Esophagus squamous epithelium (tissue), 5 donors: ENCODE measurements at places on chromosomes 13 and 19.

- no peak for DNase-seq
- no peak overlapping the region for H3K4me3 ChIP-seq
- H3K27ac ChIP-seq, result no peak overlapping the region
- no peaks in the 10 kb centered on the region for H3K4me1 ChIP-seq
Measured at GRCh38 chr13:34578471-34578870, 363.6 kb upstream of the NBEA start.

GRCh38 chr13:102020611-102021216 lies 381.1 kb downstream of the FGF14 start:
- no peaks in the 10 kb centered on the region for H3K36me3 ChIP-seq
- H3K27me3 ChIP-seq, result no peaks in the 10 kb centered on the region
- no peak overlapping the region for H3K4me3 ChIP-seq
- no peaks in the 10 kb centered on the region for H3K4me1 ChIP-seq
- no peak overlapping the region for H3K27ac ChIP-seq

DNA sequence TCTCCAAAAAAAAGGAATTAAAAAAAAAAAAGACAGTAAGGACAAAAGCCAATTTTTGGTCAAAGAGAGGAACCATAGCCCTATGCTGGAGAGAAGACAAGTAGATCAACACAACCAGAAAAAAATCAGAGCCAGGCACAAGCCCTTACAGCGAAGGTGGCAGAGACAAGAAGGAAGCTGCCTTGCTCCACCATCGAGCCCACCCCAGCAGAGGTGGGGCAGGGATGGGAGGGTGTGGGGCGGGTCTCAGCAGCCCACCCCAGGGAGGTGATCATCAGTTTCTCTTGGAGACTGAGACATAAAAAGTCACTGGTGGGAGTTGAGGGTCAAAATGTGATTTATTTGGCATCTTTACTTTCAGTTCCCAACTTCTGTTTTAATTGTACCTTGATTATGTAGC lies 332.4 kb downstream of the FOXO1 start:
- DNase-seq, result no peak
- H3K36me3 ChIP-seq, result no peaks in the 10 kb centered on the region
- no peak overlapping the region for H3K27ac ChIP-seq
- H3K27me3 ChIP-seq, result no peaks in the 10 kb centered on the region

DNA sequence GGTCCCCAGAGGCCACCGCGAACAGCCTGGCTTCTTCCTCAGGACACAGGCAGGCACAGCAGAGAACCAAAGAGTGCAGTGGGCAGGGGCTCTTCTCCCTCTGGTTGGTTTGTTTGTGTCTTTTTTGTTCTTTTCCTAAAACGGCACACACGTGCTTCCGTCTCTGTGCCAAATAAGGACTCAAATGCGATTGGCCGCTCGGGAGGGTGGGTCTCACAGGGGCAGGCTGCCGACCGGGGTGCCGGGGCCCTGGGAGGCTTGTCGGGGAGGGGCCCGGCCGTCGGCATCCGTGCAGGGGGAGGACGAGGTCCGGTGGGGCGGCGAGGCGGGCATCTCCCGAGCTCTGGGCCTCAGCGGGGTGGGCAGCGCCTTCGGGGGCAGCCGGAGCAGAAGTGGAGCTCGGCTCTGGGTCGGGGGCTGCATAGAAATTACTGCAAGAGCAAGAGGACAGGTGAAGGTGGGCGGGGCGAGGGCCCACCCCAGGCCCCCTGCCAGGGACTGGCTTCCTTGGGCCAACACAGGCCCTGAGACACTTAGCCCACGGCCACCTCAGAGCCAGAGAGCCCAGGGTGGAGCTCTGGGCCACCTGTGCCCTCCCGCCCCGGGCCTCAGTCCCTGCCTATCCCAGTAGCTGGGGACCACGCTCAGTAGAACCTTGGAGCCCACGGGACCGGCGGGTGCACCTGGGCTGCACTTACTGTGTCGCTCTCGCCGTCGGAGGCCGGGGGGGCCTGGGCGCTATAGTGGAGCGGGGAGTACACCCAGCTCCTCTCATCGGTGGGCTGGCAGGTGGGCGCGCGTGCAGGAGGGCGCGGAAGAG lies 6.4 kb upstream of the CACTIN start:
- no peaks in the 10 kb centered on the region for H3K4me1 ChIP-seq
- H3K36me3 ChIP-seq, result peaks cover 62% of the 10 kb centered on the region
- H3K27me3 ChIP-seq, result no peaks in the 10 kb centered on the region
- no peak overlapping the region for H3K4me3 ChIP-seq
- DNase-seq, result no peak

DNA sequence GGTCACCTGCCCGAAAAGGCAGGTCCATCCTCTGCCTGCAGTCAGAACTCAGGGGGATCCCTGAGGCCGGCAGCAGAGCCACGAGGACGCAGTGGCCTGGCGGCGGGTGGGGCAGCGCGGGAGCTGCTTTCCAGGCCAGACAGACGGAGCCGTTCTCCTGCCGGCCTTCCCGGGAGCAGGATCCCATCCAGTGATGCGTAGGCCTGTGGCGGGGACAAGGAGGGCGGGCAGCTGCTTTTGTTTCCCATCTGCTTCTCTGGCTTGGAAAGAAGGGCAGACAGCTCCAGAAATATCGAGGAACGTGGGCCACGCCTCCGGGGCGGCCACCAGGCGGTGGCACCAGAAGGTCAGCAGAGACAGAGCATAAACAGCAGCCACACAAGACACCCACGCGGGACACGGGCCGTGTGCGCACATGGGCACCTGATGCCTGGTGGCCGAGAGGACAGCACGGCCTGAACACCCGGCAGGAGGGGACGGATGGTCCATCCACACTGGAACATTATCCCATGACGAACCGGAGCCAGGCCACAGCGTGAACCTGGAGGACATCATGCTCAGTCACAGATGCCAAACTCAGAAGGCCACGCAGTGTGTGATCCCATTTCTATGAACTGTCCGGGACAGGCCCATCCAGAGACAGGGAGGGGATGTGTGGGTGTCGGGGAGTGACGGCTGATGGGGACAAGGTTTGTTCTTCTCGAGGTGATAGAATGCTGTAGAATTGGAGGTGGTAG lies 13.9 kb upstream of the MKNK2 start:
- no peaks in the 10 kb centered on the region for H3K36me3 ChIP-seq
- no peak for DNase-seq
- no peaks in the 10 kb centered on the region for H3K27me3 ChIP-seq
- H3K4me3 ChIP-seq, result no peak overlapping the region
- peak overlapping the region; percentile 65 for H3K27ac ChIP-seq

- no peaks in the 10 kb centered on the region for H3K27me3 ChIP-seq
- peak within 1 kb of the TSS; percentile 96 for H3K4me3 ChIP-seq
- no peak for DNase-seq
- peaks cover 66% of the 10 kb centered on the region for H3K4me1 ChIP-seq
Measured at GRCh38 chr19:3062165-3063105, at the start of gene TLE5. TSS of gene TLE5 (minus strand) at chr19:3062495. CDS start at chr19:3062200, 295 bp downstream.

DNA sequence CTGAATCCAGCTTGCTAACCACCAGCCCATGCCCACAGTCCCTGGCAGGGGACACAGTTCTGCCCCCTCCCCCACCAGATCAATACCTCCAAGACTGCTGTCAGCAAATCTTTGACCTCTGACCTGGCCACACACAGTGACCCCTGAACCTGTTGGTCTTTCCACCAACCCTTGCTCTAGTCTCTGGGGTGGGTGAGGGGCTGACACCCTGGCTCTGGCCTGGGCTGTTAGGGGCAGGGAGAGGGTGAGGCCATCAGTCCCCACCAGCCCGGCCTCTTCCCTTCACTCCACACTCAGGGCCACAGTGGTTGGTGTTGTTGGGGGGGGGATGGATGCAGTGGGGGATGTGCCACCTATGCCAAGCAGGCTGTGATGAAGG lies 21.8 kb upstream of the SLC7A10 start:
- no peaks in the 10 kb centered on the region for H3K36me3 ChIP-seq
- no peak for DNase-seq
- no peaks in the 10 kb centered on the region for H3K4me1 ChIP-seq
- H3K4me3 ChIP-seq, result no peak overlapping the region

DNA sequence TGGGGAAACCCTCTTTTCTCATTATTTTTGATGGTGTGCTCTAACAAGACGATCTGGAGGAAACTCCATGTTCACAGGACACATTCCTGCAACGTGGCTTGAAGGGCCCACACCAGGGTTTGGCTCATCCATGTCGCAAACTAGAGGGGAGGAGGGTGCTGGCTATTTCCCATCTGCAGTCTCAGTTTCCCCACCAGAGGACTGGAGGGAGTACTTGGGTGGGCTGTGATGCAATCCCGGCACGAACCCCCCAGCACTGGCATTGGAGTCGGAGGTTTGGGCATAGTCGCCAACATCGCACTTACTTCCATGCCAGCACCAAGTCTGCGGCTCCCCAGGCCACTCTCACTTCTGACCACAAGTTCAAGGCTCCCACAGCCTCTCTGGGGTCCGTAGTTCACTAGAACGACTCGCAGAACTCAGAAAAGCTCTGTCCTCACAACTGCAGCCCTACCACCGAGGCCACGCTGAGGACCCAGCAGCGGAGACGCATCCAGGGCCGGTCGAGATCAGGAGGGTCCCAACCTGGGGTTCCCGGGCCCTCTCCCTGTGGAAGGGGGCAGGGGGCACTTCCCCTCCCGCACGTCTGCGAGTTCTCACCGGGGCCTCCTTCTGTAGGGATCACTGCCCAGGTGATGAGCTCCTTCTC lies 165.6 kb upstream of the SOX1 start:
- no peaks in the 10 kb centered on the region for H3K27me3 ChIP-seq
- H3K4me1 ChIP-seq, result no peaks in the 10 kb centered on the region
- H3K36me3 ChIP-seq, result no peaks in the 10 kb centered on the region
- no peak overlapping the region for H3K27ac ChIP-seq
- no peak overlapping the region for H3K4me3 ChIP-seq
- no peak for DNase-seq

DNA sequence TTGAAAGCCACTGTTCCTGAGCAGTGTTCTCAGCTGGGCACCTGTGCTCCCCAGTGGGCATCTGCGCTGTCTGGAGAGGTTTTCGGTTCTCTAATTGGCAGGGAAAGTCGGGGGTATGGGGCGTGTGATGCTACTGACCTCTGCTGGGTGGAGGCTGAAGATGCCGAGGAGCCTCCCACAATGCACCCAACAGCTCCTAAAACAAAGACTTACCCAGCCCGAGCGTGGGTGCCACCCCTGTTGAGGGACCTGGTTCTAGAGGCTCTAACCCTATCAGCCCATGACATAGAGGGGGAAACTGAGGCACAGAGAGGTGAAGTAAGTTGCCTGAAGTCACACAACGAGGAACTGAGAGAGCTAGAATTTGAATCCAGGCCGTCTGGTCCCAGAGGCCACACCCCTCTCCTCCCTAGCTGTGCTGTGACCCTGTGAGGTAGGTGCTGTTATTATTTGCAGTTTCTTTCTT lies 2.3 kb downstream of the SPACA4 start:
- no peaks in the 10 kb centered on the region for H3K36me3 ChIP-seq
- H3K4me3 ChIP-seq, result no peak overlapping the region
- no peaks in the 10 kb centered on the region for H3K27me3 ChIP-seq

DNA sequence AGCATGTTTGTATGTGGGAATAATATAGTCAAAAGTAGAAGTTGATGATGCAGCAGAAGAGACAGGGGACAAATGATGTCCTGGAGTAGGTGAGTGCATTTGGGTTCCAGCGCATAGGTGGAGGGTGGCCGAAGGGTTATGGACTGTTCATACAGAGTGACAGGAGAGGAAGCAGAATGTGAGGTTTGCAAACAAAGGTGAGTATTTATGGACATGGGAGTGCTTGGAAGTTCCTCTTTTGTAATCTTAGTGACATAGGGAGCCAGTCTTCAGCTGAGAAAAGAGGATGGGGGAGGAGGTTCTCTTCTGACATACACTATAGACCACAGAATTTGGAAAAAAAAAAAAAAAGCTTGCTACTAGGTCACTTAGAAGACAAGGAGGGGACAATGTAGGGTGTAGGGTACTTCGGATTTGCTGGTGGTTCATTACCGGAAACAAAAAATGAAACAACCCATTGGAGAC lies 331.6 kb downstream of the DLEU7 start:
- H3K4me1 ChIP-seq, result no peaks in the 10 kb centered on the region
- no peak for DNase-seq
- H3K27me3 ChIP-seq, result no peaks in the 10 kb centered on the region
- no peaks in the 10 kb centered on the region for H3K36me3 ChIP-seq
- H3K4me3 ChIP-seq, result no peak overlapping the region

- peak overlapping the region; percentile 9 for H3K27ac ChIP-seq
- no peaks in the 10 kb centered on the region for H3K36me3 ChIP-seq
- H3K4me1 ChIP-seq, result peaks cover 3% of the 10 kb centered on the region
- H3K4me3 ChIP-seq, result no peak overlapping the region
- no peaks in the 10 kb centered on the region for H3K27me3 ChIP-seq
- DNase-seq, result no peak
Measured at GRCh38 chr19:15144046-15144646, 36.9 kb downstream of the SYDE1 start.

- H3K27ac ChIP-seq, result no peak overlapping the region
- DNase-seq, result no peak
- H3K4me1 ChIP-seq, result no peaks in the 10 kb centered on the region
- H3K36me3 ChIP-seq, result no peaks in the 10 kb centered on the region
Measured at GRCh38 chr13:48879854-48880253, 95.9 kb upstream of the FNDC3A start.

GRCh38 chr13:78806457-78806856 lies 147.5 kb upstream of the OBI1 start:
- H3K4me1 ChIP-seq, result no peaks in the 10 kb centered on the region
- H3K27me3 ChIP-seq, result no peaks in the 10 kb centered on the region
- H3K27ac ChIP-seq, result no peak overlapping the region
- H3K4me3 ChIP-seq, result no peak overlapping the region
- DNase-seq, result no peak

DNA sequence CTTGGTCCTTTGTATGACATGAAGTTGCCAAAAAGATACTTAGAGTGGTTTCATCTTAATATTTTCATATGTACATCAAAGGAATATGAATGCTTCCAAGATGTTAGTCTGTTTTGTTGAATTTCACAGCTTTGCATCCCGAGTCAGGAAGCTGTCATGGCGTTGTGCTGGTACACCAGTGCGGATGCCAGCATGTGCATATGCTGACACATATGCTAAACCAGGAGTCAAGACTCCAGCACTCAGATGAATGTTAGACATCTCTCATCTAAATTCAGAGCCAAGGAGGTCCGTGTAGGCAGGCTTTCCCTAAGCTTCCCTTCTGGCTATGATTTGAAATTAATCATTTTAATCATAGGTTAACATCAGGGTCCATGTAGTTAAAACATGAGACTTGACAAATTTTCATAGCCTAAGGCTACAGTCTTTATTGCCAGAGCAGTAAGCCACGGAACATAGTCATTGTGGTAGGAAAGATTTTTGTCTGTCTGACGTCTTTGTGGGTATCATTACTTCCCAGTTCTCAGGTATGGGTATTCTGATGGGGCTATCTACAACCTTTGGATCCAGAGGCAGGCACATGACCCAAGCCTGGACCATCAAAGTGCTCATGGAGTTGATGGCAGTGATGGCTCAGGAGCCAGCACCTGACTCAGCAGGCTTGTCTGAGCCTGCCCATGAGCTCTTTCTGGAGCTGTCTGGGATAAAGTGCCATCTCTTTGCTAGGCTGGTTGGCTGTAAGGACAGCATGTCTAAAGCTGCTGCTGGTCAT lies 246.1 kb downstream of the KCNRG start:
- no peaks in the 10 kb centered on the region for H3K27me3 ChIP-seq
- no peak overlapping the region for H3K27ac ChIP-seq
- H3K36me3 ChIP-seq, result no peaks in the 10 kb centered on the region
- no peak for DNase-seq

DNA sequence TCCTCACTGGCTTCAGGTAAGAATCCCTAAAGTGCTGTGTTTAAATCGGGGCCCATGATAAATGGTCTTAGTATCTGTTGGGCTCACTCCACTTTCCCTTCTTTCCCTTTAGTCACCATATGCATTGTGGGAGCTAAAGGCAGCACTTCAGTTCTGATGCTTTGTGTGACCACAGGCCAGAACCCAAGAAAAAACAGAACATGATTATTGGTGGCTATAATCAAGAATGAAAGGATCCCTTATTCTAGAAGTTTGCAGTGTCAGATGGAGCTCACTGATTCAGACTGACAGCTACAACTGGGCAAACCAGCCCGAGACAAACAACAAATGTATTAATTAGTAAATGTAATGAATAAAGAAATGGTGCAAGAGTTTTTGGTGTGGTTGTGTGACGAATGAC lies 57.3 kb upstream of the POMP start:
- no peak overlapping the region for H3K27ac ChIP-seq
- no peaks in the 10 kb centered on the region for H3K4me1 ChIP-seq
- no peaks in the 10 kb centered on the region for H3K27me3 ChIP-seq
- no peak overlapping the region for H3K4me3 ChIP-seq
